ENCODE measurements at places on chromosomes 12 and 14.

- no peak for DNase-seq
Observed at GRCh38 chr12:69844836-69845235, 19.8 kb downstream of the MYRFL start.

DNA sequence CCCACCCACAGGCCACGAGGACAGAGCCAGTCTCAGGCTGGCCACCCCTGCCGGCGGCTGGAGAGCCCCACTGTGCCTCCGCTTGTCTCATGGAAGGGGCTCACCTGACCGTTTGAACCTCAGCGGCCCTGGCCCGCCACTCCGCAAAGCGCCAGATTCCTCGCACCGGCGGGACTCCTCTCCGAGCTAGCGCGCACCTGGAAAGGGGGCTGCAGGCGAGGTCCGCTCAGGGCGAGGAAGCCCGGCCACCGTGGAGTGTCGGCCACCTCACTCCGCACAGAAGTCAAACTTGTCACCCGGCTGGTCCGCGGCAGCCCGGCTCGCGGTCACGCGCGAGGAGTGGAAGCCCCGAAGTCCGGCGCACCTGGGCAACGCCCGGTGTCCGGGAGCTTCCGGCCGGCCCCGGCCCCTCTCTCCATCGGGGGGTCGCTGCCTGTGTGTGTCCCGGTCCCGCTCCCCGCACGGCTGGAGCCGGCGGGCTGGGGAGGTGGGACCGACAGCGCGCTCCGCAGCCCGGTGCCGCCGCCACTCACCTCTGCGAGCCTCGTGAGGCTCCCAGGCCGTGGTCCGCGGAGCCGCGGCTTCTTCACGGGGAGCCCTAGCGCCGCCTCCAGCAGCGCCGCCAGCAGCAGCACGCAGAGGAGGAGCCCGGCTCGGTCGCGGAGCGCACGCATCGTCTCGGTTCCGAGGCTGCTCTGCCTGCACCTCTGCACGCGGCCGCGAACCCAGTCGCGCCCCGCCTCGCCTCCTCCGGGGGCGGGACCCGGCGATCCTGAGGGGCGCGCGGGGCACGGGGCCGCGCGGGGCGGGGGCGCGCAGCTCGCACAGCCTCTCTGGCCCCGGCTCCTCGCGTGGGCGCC, at the start of gene ISM2:
TSS of gene ISM2 (minus strand) at position 697 of the 860 bp plus-strand sequence. CDS start at position 674, 23 bp downstream.
- DNase-seq: peak; percentile 15

DNA sequence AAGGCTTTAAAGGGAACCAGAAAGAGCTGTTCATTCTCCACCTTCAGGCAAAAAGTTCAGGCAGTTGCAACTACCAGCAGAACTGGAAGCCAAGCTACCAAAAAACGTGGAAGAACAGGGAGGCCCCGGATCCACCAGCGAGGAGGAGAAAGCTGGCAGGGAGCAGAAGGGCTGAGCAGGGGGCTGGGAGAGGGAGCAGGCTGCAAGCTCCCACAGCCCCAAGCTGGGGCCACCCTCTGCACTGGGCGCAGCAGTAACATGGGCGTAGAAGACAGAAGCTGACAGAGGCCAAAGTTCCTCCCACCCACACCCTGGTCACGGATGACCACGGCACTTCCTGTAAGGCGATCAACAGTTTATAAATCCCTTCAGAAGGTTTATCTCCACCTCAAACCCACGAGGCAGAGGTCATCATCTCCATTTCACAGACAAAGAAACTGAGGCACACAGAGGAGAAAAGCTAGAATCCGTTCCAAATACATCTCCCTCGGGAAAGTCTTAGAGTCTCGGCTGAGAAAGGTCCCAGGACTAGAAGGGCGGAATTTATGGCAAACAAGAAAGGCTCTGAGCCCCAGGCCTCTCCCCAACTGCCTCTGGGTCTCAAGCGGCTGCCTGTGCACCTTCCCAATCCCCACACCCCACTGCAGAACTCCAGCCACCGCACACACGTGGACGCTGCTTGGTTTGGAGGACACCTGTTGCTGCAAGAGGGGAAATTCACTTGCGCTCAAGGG, 1.8 kb downstream of the CCDC85C start:
- no peak for DNase-seq

GRCh38 chr12:80766897-80767296, 50.2 kb downstream of the MYF5 start:
- DNase-seq: no peak

GRCh38 chr12:15706010-15706676, 83.0 kb downstream of the EPS8 start:
- DNase-seq: no peak

DNA sequence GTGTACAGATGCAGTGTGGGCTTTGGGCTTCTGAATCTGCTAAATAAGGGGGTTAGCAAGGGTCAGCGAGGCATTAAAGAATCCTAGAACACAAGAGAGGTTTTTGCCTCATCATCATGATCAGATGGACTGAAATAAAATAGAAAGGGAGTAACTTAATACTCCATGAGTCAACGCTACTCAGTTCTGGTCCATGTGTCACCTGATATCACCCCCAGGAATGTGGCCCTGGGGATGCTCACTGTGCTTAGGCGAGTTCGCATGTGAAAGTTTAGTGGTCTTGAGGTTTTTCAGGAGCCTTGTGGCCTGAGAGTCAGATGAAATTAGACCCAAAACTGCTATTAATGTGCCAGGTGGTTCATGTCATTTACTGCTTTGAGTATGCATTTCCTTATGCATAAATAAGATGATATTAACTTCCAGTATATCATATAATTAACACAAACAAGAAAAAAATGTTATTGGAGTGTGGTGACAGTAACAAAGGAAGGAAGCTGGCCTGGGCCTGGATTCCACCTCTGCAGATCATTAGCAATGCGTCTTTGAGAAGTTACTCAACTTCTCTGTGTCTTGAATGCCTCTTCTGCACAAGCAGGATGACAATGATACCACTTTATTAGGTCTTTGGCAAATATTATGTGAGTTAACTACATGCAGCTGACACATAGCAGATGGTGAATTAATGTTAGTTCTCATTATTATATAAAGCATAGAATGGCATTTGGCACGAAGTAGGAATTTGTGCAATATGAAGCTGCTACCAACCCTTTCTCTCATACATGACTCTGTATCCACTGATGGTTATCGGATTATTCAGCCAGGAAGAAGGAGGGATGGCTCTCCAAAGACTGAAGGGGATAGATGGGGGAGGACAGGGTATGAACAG, 1272.6 kb downstream of the AACS start:
- DNase-seq: no peak

GRCh38 chr12:31298922-31299321, 27.0 kb downstream of the SINHCAF start:
- DNase-seq: no peak

DNA sequence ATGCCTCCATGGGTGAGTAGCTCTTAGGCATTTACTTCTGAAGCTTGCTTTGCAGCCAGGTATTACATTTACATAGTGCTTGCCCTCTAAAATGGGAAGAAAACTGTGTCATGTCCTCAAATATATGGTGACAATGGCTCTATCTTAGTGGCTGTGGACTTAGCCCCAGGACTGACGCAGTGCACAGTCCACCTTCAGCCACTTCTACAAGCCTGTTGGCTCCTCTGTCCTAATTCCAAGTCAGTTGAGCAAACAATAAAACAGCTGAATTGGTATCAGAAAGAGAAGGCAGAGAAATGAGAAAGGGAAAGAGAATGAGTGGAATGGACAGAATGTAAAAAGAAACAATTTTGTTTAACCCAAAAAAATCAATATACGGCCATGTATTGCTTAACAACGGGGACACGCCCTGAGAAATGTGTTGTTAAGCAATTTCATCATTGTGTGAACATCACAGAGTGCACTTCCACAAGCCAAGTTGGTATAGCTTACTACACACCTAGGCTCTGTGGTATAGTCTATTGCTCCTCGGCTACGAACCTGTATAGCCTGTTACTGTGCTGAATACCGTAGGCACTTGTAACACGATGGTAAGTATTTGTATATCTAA, 93.5 kb downstream of the GRIN2B start:
- no peak for DNase-seq

DNA sequence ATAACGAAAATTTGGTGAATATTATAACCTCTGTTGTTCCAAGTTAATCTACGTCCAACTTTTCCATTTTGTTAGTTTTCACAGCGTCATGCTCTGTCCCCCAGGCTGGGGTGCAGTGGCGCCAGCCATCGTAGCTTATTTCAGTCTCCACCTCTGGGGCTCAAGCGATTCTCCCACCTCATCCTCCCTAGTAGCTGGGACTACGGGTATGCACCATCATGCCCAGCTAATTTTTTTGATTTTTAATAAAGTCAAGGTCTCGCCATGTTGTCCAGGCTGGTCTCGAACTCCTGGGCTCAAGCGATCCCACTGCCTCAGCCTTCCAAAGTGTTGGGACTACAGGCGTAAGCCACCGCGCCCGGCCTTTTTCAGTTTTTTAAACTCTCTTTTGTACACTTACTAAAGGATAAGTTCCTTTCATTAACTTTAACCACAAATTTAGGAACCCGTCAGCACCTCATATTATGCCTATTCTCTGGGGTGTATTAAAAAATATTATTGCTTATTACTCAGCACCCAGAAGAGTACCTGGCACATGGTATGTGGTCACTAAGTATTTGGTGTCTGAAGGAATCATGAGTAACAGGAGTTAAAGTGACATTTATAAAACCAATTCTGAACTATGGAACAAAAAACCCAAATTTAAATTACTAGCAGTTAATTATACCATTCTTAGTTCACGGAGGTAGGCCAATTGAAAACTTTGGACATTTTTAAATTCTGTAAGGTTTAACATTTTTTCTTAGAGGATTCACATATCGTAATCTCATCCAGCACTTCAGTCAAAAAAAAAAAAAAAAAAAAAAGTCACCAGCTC, 925 bp upstream of the MIPOL1 start:
- DNase-seq: no peak

- DNase-seq: no peak
Observed at GRCh38 chr12:11753826-11754225, 104.4 kb downstream of the ETV6 start.

GRCh38 chr12:29317556-29318363, 63.2 kb downstream of the ERGIC2 start:
- DNase-seq: no peak

DNA sequence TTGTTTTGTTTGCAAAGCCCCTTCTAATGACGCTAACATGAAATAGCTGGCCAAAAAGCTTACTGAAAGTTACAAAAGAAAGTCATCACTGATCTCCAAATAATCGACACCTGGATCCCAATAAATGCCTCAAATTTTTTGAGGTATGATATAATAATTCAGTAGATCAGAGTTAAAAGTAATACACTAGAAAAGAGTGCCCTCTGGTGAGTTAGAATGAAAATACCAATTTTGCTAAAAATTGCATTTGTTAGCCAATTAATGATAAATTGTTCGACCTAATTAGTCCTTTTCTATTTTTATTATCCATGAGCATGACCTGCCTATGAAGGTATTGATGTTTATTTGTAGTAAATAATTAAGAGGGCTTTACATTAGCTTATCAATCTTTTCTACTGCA, 78.6 kb downstream of the CEP128 start:
- no peak for DNase-seq

GRCh38 chr12:79424109-79424721, 266.5 kb downstream of the PAWR start:
- DNase-seq: no peak

- DNase-seq: no peak
Observed at GRCh38 chr12:80271780-80272179, 172.3 kb upstream of the PTPRQ start.

- DNase-seq: no peak
Observed at GRCh38 chr14:76473481-76474263, 97.7 kb downstream of the ESRRB start.

GRCh38 chr12:83827860-83828259, 1084.7 kb downstream of the SLC6A15 start:
- no peak for DNase-seq

GRCh38 chr14:93960108-93960475, 16.3 kb downstream of the ASB2 start:
- DNase-seq: no peak

DNA sequence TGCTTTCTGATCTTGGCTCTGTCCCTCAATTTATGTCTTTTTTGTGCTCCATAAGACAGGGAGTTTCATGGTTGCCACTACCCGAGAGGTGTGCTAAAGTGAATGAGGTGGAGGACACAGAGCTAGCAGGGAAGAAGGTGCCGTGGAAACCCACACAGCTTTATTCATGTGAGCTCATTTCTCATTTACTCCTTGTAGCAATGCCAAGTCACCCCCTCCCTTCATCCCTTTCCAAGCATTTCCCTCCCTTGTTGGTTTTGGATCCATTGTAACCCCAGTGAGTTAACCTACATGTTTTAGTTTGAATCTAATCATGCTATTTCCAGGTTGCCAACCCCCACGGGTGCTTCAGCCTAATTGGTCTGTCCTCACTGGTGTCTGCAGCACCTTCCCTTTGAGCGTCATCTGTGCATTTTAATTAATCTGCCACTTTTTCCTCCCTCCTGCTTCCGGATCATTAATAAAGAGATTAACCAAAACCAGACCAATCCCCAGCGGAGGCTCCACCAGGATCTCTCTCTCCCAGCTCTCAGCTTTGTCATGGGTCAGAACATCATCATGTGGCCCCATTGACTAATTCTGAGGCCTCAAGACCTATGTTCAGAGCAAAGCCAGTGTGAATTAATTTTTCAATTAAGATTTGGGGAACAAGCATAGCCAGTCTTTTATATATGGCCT, 56.2 kb downstream of the NTF3 start:
- DNase-seq: no peak

DNA sequence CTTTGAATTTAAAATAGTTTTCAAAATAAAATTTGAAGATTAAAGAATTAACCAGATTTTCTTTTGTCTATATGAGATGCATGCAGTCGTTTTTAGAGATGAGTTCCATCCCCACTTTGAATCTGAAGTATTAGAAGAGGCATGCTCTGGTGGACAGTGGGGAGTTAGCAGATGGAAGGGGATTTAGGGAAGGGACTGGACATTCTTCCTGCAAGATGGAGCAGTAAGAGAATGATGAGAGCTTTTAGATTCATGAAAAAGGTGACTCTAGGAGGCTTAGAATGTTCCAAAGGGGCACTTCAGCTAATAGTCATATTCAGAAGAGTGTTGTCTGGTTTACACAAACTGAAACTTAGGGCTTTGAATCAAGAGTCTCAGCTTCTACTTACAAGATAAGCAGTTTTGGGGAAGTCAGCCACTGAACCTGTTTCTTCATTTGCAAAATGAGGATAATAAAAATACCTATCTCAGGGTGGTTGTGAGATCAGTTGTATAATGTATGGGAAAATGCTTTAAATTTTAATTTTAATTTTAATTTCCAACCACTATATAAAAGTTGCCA, 3.7 kb downstream of the ZBTB1 start:
- no peak for DNase-seq

- no peak for DNase-seq
Observed at GRCh38 chr14:56073799-56074198, 44.4 kb upstream of the PELI2 start.

DNA sequence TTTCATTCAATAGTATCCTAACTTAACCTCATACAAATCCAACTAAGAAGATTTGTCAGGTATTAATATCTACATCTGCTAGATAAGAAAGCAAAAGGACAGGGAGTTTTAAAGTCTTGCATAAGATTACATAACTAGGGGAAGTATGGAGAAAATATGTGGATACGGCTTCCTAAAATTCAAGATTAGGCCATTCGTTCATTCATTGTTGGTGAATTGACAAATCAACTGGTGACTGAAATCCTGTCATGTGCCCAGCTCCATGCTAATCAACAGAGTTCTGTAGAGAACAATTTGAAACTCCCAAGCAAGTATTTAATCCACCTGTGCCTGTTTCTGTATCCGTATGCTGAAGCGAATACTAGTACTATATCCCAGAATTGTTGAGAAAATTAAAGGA, 260.9 kb upstream of the USP15 start:
- no peak for DNase-seq

Data from stimulated activated CD4-positive, alpha-beta T cell treated with anti-CD3 and anti-CD28 coated beads, Interleukin-12 subunit alpha, Interleukin-12 subunit beta, amount 100 ng/mL, for 24 hours (primary cell).